Mammary epithelial cell (primary cell): ENCODE measurements at places on chromosomes 3 and 15. TPM values are rescaled to one million over a fixed set of nuclear protein-coding genes. Genes with fewer than 3 reads are reported as not detected.

NANOGP8 gene
- not detected in 2 replicates for total RNA-seq

GOLGA8J gene
- total RNA-seq = not detected

FBXL2 gene
- total RNA-seq = 40.8 TPM

ROPN1 gene
- 0.33 TPM for total RNA-seq

SETD2 gene
- total RNA-seq = 33.3 and 36.5 TPM in 2 replicates

LRTM1 gene
- total RNA-seq = not detected

C3orf20 gene
- total RNA-seq = 0.17 TPM
